ENCODE measurements at places on chromosomes 12 and 14.

- DNase-seq, result no peak
Observed at GRCh38 chr14:22848351-22849164, 12.2 kb downstream of the MMP14 start.

DNA sequence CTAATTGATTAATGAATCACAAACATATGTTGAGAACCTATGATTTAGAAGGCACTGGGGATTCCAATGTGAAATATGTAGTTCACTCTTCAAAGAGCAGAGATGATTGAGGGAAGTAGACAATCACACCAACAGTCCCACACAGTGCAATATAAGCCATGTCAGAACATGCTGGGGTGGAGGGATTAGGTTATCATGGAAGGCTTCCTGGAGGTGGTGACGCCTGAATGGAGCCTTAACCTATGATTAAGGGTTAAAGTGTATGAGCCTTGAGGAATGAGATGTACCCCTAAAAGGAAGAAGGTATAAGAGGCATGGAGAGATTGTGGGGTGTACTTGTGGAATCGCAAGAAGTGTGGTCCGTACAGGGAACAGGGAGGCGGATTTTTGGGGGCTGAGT, 31.3 kb downstream of the ERH start:
- DNase-seq, result no peak

GRCh38 chr14:74792249-74793039, 29.3 kb downstream of the YLPM1 start:
- no peak for DNase-seq

- no peak for DNase-seq
Observed at GRCh38 chr12:79557690-79558315, 133.0 kb downstream of the PAWR start.

DNA sequence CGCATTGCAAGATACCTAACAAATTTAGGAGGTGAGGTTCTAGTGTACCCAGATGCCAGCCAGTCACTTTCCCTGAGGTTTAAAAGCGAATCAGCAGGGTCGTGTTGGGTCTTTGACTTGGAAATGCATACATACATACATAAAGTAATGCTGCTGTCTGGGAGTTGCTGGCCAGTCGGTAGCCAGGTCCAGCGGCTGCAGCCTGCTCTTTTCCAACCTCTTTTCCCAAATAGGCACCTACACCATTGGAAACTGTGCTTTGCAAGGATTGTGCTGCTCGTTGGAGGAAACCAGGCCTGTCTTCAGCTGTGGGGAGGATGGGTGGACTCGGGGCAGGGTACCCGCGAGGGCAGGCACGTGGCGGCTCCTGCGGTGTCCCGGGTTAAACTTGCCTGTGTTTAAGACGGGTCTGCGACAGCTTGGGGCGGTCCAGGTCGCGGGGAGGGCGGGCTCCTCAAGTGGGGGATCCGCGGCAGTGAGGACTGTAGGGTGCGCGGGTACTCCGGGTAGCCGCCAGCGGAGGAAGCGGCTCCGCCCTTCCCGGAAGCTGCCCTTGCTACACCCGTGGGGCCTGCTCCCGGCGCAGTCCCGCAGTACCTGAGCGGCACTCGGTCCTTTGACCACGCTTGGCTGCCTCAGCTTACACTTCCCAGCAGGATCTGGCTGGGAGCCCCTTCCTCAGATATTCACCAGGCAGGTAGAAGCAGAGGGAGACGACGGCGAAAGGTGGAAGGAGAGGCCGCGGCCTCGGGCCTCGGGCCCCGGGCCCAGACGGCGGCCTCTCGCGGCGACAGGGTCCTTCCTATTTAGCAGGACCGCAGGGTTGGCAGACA, 2.7 kb downstream of the TTC6 start:
- DNase-seq, result no peak

DNA sequence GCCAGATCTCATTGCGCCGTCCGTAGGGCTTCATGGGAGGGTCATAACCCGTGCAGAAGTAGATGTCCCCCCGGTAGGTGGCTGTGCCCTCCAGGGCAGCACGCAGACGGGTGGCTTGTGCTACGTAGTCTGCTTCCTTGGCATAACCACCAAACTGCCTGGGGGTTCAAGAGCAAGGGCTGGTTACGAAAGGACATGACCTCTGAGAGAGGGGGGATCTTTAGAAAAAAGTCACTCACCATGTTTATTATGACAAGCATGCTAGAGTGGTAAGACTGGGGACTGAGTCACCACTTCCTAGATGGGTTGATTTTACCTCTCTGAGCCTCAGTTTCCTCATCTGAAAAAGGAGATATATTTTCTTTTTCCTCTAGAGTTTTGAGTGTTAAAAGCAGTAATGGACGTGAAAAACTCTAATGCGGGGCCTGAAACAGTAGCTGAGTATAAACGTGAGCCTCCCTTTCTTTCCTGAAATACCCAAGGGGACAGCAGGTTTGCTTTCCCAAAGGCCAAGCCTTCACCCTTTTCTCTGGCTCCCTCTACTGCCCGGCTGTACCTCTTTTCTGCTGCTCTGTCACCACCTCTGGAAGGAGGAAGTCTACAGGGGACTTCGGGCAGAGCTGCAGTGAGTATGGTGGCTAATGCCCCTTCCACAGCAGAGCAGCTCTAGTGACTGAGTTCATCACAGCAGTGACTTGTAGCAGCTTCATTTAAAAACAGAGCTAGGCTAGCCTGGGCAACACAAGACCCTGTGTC, 23.5 kb upstream of the GPRC5D start:
- DNase-seq, result no peak

GRCh38 chr14:35338731-35339405, 46.7 kb downstream of the PSMA6 start:
- no peak for DNase-seq

GRCh38 chr14:47596860-47597259, 78.5 kb downstream of the MDGA2 start:
- no peak for DNase-seq

- no peak for DNase-seq
Observed at GRCh38 chr12:130075497-130076076, 86.7 kb upstream of the FZD10 start.

- no peak for DNase-seq
Observed at GRCh38 chr12:85562765-85563164, 273.4 kb downstream of the RASSF9 start.

DNA sequence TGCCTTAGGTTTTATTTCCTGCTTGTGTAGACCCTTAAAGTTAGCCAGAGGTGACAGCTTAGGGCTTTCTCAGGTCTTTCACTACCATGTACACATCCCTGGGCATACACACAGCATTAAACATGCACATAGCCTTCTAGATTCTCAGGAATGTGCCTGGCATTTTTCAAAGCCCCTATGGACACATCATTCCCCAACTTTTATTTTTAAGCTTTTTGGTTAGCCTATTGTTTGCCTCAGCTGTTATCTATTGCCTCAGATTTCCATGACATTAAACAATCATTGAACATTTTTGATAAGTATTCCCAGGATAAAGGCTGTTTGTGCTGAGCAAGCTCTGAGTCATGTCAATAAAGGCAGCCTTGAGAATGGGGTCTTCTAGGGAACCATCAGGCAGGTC, 15.1 kb upstream of the PPM1A start:
- no peak for DNase-seq

DNA sequence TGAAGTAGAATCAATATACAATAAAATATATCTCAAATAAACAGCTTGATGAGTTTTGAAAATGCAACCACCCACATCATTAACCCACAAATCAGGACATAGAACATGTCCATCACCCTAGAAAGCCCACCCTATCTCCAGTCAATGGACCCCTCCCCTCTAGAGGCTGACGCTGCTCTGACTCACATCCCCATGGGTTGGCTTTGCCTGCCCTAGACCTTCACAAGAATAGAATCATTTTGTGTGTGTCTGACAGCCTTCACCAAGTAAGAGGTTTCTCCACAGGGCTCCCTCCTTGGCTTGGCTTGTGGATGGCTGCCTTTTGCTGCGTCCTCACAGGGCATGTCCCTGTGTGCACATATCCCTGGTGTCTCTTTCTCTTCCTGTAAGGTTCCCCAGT, 250.2 kb upstream of the RTL1 start:
- DNase-seq, result no peak

- no peak for DNase-seq
Observed at GRCh38 chr12:126219654-126220279, 1154.5 kb downstream of the AACS start.

DNA sequence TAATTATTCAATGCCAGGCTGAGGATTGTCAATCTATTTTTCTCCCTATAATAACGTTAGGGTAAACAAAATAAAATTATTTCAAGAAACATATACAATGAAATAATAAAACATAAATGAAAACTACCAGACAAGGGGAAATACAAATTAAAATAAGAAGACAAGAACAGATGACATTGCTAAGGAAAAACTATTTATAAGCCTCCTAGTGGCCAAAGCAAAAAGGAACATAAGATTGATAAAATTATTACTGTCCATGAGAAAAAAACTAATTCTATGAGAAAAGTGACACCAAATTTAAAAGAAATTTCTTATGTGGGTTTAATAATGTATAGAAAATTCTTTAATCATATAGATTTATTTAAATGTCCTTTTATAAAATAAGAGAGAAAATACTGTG, 294.7 kb downstream of the TTC6 start:
- DNase-seq, result no peak

GRCh38 chr14:95281560-95282176, 38.0 kb downstream of the CLMN start:
- no peak for DNase-seq

- DNase-seq, result no peak
Observed at GRCh38 chr14:72851635-72852034, 42.3 kb downstream of the DPF3 start.

DNA sequence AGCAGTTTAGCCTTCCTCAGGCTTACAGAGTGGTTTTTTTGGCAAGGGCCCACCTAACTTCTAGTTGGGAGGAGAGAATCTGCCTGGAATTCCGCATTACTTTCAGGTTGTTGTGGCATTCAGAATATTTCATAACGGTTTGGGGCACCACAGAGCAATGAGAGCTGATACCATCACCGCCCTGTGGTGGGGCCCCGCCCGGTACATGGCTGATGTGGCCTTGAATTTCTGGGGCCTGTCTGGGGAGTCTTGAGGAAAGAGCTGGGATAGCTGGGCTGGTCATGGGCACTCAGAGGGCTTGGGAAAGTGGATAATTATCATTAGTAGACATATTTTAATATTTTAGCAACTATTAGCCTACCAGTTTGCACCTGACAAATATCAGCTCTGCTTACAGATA, 4.2 kb downstream of the TESPA1 start:
- no peak for DNase-seq

GRCh38 chr14:58287607-58288042, 10.7 kb upstream of the ARID4A start:
- no peak for DNase-seq

DNA sequence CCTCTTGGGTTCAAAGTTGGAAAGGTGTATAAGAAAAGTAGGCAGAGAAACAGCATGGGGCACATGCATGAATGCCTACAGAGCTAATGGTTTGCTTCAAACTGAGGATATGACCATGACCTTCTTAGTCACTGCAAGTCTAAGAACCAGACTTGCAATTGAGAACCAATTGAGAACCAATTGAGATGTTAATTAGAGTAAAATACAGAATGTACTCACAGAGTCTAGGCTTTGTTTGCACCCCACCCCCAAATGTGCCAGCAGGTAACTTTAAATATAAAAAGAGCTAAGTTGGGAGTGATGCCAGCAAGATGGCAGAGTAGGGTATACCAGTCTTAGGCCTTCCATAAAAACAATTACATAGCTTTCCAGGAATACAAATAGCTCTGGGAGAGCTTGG, 227.3 kb upstream of the ALG10 start:
- no peak for DNase-seq

GRCh38 chr12:127655691-127656090, 611.3 kb upstream of the TMEM132C start:
- no peak for DNase-seq

GRCh38 chr14:103606963-103607668, 21.9 kb upstream of the KLC1 start:
- DNase-seq, result peak; percentile 22

DNA sequence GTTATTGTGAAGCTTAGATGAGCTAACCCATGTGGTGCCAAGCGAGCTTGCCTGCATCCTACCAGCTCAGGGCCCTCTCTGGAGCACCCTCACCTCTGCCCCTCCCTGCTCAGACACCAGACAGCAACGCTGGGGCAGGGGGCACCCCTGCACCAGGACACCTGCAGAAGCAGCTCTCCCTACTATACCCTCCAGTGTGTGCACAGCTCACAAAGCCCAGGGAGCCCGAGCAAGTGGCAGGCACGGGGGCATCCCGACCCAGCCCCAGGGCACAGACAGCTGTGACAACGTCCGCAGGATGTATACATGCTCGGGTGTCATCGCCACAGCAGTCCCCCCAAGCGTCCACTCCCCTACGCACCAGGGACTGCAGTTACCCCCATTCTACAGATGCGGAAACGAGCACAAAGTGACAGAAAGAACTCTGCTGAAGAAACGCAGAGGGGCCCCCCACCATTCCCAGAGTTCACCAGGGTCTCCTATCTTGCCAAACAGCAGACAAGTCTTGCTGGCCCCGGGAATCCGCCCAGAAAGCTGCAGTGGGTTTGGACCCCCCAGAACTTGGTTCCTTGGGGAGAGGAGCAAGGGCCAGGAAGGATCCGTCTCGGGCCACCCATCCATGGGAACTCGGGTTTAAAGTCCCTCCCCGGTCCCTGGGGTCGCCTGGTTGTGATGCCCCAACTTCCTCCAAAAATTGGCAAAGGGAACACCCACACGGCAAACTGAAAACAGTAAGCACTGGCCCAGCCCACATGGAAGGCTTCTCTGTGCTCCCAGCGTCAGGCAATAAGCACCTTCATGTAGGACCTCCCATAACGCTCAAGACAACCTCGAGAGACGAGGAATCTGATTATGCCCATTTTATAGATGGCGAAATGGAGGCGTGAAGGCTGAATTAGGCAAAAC, 12.0 kb downstream of the NCOR2 start:
- DNase-seq, result no peak

DNA sequence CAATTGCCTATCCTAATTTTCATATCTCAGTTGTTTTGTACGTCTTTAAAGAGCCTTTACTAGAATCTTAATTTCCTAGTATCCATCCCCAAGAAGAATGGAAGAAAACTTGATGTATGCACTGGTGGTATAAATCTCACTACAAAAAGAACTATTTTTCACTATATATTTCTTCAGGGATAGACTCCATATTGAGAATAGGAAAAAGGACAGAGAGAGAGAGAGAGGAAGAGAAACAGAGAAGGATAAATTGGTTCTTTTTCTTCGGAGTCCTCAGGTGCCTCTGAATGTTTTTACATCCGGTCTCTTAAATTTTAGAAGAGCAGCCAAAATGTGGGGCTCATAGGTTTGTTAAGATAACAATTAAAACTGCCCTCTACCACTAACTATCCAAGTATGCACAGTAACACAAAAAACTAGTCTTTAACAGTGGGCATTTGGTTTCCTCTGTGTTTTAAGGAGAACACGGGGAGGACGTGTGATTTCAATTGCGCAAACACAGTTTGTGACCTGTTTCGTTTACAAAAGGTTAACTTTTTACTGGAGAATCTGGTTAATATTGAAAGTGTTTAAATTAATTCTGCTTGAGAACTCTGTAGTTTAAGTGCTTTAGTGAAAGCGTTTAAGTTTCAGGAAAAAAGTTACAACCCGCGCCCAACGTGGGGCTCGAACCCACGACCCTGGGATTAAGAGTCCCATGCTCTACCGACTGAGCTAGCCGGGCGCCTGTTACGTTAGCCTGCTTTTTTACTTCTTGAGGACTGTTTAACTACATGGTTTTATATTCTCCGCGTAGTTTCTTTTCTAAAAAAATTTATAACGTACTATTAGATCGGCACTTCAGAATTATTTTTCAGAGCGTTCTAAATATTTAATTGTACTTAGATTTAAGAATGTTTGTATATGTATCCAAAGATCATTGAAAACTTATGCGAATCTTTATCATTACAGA, 5.1 kb upstream of the PSMA3 start:
- DNase-seq, result peak; percentile 76
